ENCODE measurements at places on chromosomes 13 and 19.

DNA sequence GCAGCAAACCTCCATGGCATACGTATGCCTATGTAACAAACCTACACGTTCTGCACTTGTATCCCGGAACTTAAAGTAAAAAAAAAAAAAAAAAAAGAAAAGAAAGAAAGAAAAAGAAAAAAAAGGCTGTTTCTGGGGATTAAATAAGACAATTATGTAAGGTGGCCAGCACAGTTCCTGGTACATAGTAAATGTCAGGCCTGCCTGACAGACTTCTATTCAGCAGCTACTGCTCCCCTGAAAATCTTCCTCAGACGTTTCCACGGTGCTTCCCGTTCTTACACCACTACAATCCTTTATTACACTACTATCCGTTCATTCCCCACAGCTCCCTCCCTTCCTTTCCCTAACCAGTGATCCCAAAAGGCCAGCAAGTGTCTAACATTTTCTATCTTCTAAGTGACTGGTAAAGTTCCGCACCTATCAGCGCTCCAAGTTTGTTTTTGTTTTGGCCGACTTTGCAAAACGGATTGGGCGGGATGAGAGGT lies 636 bp upstream of the RB1 start:
- no peak for DNase-seq

DNA sequence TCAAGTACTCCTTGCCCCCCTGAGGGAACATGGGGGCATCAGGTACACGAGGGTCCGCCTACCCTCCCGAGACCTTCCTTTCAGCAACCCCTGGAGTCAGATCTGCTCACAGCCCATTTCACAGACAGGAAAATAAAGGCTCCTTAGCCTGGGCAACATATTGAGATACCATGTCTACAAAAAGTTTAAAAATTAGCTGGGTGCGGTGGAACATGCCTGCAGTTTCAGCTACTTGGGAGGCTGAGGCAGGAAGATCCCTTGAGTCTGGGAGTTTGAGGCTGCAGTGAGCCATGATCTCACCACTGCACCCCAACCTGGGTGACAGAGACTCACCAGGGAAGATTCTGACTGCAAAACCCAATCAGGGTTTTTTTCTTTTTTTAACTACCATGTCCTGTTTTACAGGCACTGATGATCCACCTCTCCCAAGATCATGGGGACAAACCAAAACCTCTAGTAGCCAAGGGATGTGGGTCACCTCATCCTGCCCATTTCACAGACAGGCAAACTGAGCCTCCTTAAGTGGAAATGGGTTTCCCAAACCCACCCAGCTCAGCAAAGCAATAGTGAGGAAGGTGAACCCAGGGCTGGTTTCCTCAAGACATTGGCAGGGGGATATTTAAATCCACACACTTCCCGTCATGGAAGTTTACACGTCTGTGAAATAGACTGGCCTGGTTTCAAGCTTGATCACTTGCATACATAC lies 6.4 kb upstream of the CDKN2D start:
- no peak for DNase-seq

- DNase-seq, result no peak
Measured at GRCh38 chr19:5913739-5914357, at the start of gene CAPS. Gene CAPS, plus strand, starts transcription at chr19:5914254. Its CDS starts 153 bp downstream, at chr19:5914407.

DNA sequence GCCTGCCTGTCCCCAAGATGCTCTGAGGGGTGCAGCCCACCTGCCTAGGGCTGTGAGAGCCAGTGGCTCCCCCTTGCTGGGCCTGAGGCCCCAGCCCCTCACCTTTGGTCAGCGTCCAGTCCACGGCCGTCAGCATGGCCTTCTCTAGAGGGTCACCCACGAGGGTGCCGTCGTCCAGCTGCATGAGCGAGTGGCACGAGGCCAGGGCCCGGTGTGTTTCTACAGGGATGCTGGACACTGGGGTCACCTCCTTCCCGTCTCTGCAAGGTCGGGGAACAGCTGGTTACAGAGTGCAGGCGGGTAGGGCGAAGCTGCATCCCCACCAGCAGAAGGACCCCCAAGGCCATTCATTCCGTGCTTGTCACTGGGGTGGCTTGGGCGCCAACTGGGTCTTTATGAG lies 9.0 kb downstream of the ATP13A1 start:
- no peak for DNase-seq

GRCh38 chr13:102877303-102877702 lies 31.5 kb downstream of the ERCC5 start:
- DNase-seq, result no peak

DNA sequence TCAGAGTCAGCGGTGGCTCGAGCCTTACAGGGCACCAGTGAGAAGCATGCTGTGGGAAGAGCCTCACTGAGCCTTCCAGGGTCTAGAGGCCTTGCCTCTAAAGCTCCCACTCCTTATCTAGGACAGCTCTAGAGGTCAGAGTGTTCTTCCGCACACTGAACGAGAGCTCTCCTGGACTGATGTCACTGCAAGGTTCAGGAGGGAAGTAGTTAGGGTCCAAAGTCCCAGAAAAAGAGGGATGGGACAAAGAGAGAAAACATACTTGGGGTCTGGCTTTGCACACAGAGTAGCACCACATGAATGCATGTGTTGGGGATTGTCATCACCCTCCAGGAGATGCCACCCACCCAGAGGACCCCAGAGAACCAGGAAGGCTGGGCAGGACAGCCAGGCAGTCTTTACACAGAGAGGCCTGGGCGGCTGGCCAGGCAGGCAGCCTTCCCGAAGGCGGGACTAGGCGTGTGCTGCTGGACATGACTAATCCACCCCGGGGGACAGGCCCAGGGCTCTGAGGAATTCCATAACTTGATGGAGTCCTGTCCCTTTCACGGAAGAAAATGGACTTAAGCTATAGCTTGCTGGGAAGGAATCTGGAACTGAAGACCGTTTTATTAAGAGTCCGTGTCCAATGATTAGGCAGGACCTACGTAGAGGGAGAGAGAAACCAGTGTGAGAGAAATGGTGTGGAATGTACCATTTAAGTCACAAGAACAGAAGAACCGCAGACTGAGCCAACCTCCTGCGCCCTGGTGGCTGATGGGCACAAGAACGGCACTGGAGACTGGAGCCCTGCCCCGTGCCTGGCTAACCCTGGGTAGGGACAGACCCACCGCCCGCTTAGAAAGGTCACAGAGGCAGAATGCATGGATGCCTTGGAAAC lies 16.6 kb upstream of the EPHX3 start:
- DNase-seq, result no peak

GRCh38 chr13:45361596-45362206 lies 20.7 kb upstream of the TPT1 start:
- DNase-seq, result no peak

- no peak for DNase-seq
Measured at GRCh38 chr13:40671956-40672764, 5.7 kb upstream of the FOXO1 start.

- no peak for DNase-seq
Measured at GRCh38 chr13:23752111-23753001, 136.8 kb downstream of the MIPEP start.

- DNase-seq, result no peak
Measured at GRCh38 chr13:79491715-79492114, 10.8 kb downstream of the NDFIP2 start.

DNA sequence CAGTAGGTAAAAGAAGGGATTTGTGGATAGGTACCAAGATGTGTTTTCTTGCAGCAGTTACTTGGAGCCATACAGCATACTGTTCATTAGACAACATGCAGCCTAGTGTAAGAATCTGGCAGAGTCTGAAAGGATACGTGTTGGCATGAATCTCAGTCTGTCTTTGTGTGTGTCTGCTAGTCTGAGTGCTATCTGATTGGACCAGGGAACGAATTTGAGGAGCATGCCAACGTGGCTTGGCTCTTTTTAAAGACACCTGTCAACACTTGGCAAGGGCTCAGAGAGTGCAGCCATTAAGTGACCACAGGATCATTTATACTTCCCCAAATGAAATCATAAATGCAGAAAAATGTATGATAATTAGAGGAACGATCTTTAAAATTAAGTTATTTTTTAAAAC lies 27.6 kb upstream of the ATXN8OS start:
- DNase-seq, result no peak

DNA sequence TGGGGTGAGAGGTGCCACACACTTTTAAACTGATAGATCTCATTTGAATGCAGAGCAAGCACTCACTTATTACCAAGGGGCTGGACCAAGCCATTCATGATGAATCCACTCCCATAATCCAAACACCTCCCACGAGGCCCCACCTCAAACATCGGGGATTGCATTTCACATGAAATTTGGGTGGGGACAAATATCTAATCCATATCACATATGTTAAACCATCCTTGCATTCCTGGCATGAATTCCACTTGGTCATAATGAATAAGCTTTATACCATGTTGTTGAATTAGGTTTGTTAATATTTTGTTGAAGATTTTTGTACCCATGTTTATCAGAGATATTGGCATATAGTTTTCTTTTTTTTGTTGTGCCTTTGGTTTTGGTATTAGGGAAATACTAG lies 1198.7 kb upstream of the ATXN8OS start:
- DNase-seq, result no peak

- no peak for DNase-seq
Measured at GRCh38 chr13:51000571-51001260, 91.1 kb downstream of the RNASEH2B start.

DNA sequence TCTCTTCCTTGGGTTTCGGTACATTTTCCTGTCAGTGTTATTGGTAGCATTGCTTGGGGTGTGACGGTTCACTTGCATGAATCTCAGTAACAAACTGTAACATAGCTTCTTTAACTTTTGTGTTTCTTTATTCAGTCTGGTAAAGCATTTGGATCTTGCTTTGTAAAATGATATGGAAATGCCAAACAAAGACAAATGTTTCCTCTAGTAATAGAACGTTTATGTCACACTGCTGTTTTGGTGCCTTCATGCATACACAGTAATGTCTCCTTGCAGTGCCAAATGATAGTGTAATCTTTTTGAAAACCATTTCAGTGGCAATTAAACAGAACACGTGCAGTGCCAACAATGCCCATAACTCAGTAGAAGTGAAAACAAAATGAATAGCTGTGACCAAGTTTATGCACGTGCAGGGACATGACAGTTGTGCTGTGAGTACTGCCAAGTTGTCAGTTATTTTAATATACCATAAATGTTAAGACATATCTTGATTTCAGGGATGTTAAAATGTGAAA lies 110.8 kb downstream of the RXFP2 start:
- no peak for DNase-seq

DNA sequence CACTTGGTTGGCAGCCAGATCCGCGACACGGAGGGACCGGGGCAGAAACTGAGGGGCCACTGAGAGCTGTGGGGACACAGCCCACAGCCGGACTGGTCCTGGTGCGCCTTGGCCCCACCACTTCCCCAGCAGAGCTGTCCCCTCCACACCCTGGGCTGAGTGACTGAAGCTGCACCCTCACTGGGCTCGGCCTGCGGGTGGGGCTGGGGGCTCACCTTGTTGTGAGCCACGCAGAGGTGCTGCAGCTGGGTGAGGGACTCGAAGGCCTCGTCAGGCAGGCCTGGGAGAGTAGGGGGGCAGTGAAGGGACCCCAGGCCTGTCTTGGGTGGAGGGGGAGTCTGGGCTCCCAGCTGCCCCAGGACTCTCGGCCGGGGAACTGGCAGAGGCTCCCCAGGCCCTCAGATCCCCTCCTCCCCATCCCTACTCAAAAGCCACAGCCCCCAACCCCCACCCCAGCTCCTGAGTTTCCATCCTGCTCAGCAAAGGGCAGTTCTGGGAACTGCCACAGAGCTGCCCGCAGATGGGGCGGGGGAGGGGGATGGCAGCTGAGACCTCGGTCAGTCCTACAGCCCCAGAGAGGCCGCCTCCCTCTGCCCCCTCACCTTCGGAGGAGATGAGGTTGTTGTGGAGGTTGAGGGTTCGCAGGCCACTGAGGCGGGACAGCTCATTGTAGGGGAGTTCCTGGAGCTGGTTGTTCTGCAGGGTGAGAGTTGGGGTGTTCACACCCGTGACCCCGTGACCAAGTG lies 2.3 kb downstream of the PODNL1 start:
- DNase-seq, result no peak

DNA sequence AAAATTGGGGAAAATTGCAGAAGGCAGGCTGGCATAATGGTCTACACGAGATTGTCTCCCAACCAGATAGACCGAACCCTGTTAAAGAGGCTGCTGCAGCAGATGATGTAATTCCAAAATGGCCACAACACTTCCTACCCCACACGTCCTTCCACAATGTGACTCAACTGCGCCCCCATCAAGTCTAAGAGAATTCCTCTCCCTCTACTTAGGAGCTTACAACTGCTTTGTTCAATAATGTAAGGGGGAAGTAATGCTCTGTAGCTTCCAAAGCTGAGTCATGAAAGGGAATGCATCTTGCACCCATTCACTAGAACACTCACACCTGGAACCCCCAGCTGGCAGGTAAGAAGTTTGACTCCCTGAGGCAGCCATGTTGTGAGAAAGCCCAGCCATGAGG lies 117.8 kb upstream of the IRS2 start:
- DNase-seq, result no peak

- no peak for DNase-seq
Measured at GRCh38 chr13:86155756-86156155, 356.5 kb upstream of the SLITRK6 start.

DNA sequence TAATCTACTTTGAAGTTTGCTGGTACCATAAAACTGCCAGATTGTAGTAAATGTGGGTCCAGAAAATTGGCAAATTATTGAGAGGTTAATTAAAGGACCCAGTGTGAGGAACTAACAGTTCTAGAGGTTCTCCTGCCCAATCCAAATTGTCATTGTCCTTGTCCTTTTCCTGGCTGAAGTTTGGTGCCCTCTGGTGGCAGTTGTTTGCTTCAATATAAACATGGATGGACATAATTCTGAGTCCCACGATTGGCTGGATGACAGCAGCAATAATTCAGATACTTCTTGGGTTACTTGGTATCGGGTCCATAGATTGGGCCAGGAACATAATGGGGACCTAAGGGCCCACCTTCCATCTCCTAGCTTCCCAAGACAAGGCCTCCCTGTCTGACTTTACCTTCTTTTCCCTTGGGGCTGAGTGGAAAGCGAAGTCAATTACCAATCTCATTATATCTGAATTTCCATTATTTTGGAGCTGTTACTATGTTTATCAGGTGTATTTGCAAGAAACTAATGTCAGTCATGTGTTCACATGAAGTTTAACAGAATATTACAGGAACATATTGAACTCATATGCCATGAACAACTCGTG lies 33.8 kb upstream of the GARRE1 start:
- peak; percentile 51 for DNase-seq

DNA sequence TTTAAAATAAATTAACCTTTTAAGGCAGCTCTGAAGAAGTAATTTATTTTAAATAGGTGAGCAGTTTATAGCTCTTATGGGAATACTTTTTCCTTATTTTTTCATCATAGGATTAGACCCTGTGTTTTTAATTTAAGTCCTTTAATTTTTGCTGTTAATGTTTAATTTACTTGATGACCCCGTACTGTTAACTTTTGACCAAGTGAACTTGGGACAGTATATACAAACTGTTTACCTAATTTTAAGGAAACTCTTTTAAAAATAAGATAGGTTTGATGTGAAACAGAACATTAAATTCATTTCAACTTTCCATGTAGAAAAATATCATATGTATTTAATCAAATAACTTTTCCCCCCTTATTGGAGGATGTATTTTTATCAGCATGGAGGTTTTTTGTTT lies 74.4 kb downstream of the KCNRG start:
- DNase-seq, result no peak

GRCh38 chr19:33114312-33114711 lies 17.6 kb upstream of the WDR88 start:
- DNase-seq, result no peak

- no peak for DNase-seq
Measured at GRCh38 chr13:113982296-113982661, 8.4 kb upstream of the C13orf46 start.
